Suppressor macrophage treated with lipopolysaccharide for 1 hour (primary cell): ENCODE measurements at places on chromosomes 2 and 18.

- no peak for DNase-seq
Measured at GRCh38 chr2:14831458-14831857, 198.9 kb downstream of the LRATD1 start.

DNA sequence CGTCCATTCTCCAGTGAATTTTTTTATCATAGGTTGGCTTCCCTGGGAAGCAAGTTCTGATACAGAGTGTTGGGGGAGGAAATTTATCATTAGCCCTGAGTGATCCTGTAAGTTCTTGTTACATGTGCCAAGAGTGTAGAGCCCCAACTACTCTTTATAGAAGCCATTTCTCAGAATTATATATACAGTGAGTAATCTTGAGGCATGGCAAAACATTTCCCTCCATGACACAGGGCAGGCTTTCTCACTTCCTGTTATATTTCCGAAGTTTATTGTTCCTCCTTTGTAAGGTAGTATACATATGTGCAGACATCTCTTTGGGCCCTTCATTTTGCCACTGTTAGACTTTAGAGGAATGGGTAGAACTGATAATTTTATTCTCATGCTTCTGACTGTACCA is 484.7 kb upstream of the NRXN1 start:
- no peak for DNase-seq

DNA sequence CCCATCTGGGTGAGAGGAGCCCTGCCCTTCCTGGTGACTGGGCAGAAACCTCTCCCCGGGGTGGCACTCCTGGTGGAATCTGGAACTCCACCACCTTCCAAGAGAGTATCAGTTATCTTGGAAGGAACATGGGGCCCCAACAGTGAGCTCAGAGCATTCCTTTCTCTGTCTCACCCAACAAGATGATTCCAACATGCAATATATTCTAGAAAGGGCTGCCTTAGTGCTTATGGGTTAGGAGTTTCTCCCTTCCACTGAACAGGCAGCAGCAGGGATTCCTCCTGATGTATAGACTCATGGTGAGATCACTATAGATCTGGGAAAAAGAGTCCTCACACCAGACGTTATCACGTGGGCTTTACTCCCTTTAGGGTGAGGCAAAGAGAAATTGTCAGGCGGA is 147.1 kb downstream of the COL4A4 start:
- no peak for DNase-seq

GRCh38 chr2:140998017-140998416 is 1132.8 kb downstream of the LRP1B start:
- no peak for DNase-seq

GRCh38 chr18:33128581-33128980 is 311.9 kb downstream of the CCDC178 start:
- no peak for DNase-seq

DNA sequence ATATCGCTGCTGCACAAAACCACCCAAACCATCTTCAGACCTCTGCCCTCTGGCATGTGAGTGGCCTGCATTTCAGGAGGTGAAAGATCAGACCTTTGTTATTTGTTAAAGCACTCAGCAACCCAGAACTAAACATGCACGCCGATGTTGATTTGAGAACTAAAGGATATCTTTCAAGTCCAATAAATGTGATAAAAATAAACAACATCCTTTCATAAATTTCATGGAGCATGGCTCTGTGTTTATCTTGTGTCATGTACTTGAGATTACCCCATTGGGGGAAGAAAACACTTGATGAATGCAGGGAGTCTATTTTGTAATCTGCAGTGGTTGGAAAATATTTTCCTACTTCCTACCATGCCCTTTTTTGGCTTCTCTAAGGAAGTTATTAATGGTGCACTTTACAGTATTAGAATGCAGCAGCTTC is 70.8 kb upstream of the GATA6 start:
- peak; percentile 38 for DNase-seq

DNA sequence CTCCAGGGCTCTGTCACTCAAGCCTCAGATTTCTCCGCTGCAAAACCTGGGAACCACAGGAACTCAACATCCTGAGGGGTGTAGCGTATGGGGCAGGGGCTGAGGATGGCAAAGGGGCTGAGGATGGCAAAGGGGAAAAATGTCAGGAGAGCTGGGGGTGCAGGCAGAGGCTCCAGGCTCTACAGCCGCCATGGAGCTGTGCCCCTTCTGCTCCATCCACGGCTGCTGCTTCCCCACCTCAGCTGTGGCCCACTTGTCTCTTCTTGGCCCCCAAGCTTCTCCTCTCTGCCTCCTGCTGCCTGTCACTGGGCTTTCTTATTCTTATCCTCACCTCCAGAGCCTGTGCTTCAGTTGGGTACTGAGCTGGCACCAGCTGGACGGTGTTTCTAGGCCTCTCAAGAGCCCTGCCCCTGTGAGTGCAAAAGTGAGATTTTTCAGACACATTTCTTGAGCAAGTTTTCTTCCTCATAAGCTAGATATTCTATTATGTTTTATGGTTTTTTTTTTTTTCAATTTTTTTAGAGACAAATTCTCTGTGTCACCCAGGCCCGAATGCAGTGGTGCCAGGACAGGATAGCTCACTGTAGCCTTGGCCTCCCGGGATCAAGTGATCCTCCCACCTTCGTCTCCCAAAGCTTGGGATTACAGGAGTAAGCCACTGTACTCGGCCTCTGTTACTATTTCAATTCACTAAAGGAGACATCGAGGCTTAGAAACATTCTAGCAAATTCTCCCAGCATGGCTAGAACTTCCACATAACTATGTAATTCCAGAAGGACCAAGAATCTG is 49.0 kb downstream of the MARCO start:
- DNase-seq = no peak

DNA sequence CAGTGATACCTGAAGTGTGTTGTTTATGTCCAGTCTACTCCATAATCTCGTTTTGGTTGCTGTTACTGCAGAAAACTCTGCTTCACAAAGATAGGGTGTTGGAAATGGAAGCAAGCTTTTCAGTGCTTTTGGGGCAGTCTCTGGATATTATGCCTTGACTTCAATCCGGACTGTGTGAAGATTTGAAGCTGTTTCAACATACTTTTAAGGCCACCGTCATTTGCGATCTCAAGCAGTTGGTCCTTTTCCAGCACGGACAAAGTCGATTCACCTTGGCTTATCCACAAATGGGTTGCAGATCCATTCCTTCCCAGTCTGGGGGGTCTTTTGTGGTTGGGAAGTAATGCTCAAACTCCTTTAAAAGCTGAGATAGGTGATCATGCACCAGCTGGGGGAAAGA is 20.4 kb downstream of the RBKS start:
- no peak for DNase-seq

DNA sequence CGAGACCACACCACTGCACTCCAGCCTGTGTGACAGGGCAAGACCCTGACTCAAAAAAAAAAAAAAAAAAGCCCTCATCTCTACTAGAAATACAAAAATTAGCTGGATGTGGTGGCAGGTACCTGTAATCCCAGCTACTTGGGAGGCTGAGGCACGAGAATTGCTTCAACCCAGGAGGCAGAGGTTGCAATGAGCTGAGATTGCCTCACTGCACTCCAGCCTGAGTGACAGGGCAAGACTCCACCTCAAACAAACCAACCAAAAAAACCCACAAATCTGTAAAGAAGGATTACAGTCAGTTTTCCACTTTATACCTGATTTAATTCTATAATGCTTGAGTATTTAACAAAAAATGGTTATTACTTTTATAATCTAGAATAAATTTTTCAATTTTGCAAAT is 9.7 kb downstream of the DARS1 start:
- no peak for DNase-seq

DNA sequence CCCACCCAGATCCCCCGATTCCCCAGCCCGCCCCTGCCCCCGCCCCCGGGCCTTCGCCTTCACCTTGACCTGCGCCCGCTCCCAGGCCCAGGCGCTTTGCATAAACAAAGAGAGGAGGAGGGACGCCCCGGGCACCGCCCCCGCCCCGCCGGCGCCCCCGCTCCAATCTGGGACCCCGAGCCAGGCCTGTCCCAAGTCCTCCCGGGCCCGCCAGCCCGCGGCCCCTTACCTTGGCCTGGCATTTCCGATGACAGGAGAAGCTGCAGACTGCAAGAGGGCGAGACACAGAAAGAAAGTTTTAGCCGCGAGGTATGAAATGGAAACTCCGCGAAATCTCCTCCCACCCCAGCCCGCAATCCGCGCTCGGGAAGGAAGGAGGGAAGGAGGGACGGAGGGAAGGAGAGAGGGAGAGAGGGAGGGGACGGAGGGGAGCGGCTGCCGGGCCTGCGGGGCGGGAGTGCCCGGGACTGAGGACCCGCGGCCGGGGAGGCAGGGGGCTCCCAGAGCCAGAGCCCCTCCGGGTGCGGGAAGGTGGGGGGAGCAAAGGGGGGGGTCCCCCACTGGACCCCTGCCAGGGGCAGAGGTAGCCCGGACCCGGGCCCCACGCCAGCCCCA is 24.2 kb downstream of the TNS1 start:
- no peak for DNase-seq

DNA sequence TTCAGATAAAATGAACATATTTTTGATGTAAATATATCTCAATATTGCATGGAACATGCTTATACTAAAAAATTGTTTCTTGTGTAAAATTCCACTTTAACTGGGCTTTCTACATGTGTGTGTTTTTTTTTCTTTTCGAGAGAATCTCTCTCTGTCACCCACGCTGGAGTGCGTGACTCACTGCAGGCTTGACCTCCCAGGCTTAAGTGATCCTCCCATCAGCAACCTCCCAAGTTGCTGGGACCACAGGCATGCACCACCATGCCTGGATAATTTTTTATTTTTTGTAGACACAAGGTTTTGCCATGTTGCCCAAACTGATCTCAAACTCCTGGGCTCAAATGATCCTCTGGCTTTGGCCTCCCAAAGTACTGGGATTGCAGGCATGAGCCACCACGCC is 254.6 kb downstream of the LOXHD1 start:
- no peak for DNase-seq

GRCh38 chr2:232142049-232142448 is 180.5 kb downstream of the DIS3L2 start:
- peak; percentile 22 for DNase-seq

DNA sequence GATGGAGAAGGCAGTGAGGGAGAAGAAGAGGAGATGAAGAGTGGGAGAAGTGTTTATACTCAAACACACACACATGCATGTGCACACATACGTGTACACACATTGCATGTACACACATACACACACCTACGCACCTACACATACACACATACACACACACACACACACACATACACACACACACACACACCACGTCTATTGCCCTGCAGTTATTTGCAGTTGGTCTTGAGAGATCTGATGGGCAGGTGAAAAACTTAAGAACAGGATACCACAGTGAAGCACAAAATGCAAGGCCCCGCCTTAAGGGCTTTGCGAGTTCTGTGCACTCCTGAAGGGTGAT is 190.2 kb downstream of the MYCN start:
- DNase-seq = no peak

GRCh38 chr18:64807560-64807959 is 658.7 kb upstream of the LINC00305 start:
- no peak for DNase-seq

DNA sequence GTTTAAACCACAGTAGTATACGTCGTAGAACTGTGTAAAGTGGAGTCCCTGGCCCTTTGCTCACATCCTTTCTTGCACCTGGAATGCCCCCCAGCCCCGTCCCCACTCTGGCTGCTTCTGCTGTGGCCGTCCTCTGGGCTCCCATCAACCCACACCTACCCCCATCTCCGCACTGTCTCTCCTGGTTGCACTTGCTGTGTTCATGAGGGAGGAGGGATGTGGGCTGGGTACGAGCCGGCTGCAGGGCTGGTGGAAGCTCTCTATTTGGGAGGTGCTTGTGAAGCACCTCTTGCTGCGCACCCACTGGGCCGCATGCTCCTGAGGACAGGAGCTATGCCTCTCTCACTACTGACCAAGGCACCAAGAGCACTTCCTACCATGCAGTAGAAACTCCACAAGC is 5.1 kb downstream of the OR6B3 start:
- DNase-seq = no peak
